Chondrocyte (in vitro differentiated cells): ENCODE measurements at places on chromosomes 1 and 21. TPM values are rescaled to one million over a fixed set of nuclear protein-coding genes. Genes with fewer than 3 reads are reported as not detected.

TIAM1 gene
- 6.6 to 8.2 TPM (median 7.7 TPM) in 3 replicates for total RNA-seq

GRCh38 chr1:177659281-177659680 lies 310.6 kb downstream of the SEC16B start:
- H3K27me3 ChIP-seq = peaks cover 16% of the 10 kb centered on the region
- H3K36me3 ChIP-seq = no peaks in the 10 kb centered on the region
- H3K4me3 ChIP-seq = no peak overlapping the region
- no peak for DNase-seq
- no peak overlapping the region for H3K27ac ChIP-seq

- H3K4me1 ChIP-seq = peaks cover 4% of the 10 kb centered on the region
- no peaks in the 10 kb centered on the region for H3K36me3 ChIP-seq
- no peak overlapping the region for H3K27ac ChIP-seq
- no peaks in the 10 kb centered on the region for H3K27me3 ChIP-seq
- no peak for DNase-seq
- no peak overlapping the region for H3K4me3 ChIP-seq
Observed at GRCh38 chr1:185528084-185528676, 206.0 kb upstream of the HMCN1 start.

KLHDC8A gene
- total RNA-seq = 0.12 TPM in 1 of 3 replicates, not detected in the others

DNA sequence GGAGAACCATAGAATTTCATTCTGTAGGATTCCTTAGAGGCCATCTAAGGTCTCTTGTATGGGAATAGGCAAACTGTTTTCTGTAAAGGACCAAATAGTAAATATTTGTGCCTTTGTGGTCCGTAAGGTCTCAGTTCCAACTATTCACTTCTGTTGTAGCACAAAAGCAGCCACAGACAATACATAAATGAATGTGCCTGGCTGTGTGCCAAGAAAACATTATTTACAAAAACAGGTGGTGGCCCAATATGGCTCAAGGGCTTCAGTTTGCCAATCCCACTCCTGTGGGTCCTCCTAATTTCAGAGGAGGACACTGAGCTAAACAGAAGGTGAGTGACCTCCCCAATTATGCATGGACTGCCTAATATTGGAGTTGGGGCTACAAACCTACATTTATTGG lies 67.6 kb upstream of the EDEM3 start:
- DNase-seq = no peak
- H3K4me1 ChIP-seq = peaks cover 23% of the 10 kb centered on the region
- no peak overlapping the region for H3K4me3 ChIP-seq
- no peaks in the 10 kb centered on the region for H3K27me3 ChIP-seq

- peak; percentile 52 for DNase-seq
- H3K36me3 ChIP-seq = no peaks in the 10 kb centered on the region
- peaks cover 5% of the 10 kb centered on the region for H3K4me1 ChIP-seq
- H3K27ac ChIP-seq = no peak overlapping the region
Observed at GRCh38 chr21:41966872-41967621, 13.2 kb upstream of the C2CD2 start.
